Upper lobe of left lung (tissue), 6 donors: ENCODE measurements at places on chromosomes 7 and 10.

GRCh38 chr10:11395581-11396310, 215.7 kb downstream of the USP6NL start:
- DNase-seq, result no peak

- DNase-seq, result peak; percentile 95
Observed at GRCh38 chr10:69318867-69319727, 40.8 kb downstream of the HK1 start.

GRCh38 chr10:122199070-122199469, 72.0 kb upstream of the BTBD16 start:
- DNase-seq, result no peak

DNA sequence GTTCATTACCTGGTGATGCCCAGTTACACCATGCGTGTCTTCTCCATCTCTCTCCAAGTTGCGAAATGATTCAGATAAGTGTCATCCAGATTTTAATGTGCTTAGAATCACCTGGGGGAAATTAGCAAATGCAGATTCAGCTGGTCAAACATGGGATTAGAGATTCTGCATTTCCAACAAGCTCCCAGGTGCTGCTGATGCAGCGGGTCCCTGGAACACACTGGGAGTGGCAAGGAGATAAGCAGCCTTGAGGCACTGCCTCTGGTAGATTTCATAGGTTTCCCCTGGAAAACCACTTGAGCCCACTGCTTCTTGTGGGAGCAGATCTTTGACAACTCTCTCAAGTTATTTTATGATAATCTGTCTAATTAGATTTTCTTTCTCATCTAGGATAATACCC, 196.0 kb upstream of the C7orf33 start:
- DNase-seq, result no peak

DNA sequence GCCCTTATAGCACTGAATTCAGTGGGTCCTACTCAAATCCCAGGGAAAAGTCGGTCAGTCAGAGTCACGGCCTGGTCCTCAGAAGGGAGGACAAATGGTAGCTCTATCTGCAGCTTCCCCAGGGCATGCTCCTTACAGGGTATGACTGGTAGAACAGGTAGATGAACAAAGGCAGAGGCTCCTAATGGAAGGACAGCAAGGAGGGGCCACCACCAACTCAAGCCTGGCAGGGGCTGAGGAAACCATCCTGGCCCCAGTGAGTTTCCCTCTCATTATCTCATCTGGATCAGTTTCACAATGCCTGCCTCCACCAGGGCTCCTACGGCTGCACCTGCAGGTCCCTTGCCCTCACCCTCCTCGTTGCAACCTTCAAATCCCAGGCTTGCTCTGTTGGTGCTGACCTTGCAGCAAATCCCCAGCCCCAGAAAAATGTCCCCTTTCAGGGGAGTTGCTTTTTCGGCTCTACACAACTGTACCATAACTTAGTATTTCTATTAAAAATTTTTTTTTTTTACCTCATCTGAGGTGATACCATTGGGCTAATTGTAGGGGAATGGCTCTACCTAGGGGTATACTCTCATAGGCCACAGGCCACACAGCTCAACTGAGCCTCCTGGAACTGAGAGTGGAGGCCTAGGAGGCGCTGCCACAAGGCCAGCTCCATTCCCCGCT, 2.4 kb upstream of the MYO1G start:
- no peak for DNase-seq

DNA sequence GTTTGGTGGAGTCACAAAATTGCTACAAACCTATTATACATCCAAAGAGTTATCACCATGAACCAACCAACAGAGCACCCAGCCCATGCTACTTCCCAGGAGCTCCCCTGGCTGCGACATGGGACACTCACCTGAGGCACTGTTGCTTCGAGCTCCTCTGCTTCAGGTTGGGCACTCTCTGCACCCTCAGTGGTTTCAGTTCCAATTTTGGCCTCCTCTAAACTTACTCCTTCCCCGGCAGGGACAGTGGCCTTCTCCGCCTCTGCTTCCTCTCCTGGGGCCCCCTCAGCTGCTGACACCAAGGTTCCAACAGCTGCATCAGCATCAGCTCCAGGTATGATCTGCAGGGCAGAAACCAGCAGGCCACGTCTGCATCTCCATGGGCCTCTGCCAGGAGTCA, 120.4 kb upstream of the TARP start:
- no peak for DNase-seq

GRCh38 chr7:121436136-121436535, 40.0 kb upstream of the FAM3C start:
- DNase-seq, result no peak

DNA sequence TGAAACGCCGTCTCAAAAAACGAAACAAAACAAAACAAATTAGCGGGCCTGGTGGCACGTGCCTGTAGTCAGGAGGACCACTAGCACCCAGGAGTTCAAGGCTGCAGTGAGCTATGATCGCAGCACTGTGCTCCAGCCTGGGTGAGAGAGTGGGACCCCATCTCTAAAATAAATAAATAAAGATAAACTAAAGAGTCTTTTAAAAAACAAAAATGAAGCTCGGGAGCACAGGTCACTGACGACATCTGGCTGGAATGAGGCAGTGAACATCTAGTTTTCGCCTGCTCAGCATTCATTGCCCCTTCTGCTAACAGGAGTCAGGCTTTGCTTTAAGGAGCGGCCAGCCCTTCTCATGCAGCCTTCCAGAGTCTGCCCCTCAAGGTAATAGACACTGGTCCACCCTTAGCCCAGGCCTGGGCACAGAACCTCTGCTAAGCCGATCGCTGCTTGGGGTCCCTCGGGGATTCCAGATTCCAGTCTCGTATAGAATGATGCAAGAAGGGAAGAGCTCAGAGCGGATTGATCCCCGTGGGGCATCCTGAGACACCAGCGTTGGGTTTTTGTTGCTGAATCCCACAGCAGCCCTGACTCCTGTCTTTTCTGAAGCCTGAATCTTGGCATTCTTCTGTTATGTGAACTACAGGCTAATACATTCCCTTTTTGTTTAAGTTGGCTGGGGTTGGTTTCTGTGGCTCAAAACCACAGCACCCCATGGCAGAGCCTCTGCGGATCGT, 14.2 kb upstream of the FOXK1 start:
- DNase-seq, result no peak

GRCh38 chr10:43904301-43904700, 255.6 kb upstream of the ZNF32 start:
- peak; percentile 30 for DNase-seq

DNA sequence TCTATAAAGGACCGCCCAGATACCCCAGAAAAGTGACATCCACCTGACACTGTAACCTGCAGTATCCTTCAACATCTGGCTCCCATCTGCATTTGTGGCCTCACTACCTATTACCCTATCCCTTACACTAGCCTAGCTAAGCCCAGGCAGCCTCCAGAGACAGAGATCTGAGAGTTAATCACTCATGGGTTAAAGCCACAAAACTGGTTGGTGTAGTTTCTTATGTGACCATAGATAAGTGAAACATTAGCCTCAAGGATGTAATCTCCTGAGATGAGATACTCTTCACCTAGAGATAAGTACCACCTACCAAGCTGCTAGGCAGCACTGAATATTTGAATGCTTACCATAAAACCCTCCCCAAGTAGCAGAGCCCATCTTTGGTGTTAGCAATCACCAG, 35.4 kb downstream of the CTTNBP2 start:
- no peak for DNase-seq

DNA sequence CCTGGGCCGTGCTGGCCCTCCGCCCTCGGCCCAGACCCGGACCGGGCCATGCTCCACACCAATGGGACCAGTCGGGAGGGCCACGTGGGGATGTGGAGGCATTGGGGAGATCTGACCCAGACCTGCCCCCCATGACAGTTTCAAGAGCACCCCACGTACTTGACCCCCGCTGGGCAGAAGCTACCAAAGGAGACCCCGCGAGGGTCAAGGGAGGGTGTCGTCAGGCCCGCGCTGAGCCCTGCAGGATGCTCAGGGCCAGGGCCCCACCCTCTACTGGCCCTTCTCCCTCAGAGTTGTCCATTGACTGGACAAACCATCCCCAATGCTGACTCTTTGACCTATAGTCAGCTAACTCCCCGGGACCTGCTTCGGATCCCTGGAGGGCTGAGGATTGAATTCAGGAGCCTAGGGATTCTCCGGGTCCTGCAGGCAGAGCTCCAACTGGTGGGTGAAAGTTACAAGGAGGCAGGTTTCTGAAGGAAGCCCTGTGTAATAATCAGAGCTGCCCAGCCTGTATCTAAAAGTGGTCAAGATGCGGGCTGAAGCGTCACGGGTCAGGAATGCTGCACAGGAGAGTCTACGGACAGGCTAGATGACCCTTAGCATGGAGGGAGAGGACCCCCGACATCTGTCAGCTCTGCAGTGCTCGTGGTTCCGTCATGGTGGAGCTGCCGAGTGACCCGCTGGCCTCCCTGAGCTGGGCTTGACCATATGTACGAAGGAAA, 498 bp upstream of the CALHM2 start:
- no peak for DNase-seq

DNA sequence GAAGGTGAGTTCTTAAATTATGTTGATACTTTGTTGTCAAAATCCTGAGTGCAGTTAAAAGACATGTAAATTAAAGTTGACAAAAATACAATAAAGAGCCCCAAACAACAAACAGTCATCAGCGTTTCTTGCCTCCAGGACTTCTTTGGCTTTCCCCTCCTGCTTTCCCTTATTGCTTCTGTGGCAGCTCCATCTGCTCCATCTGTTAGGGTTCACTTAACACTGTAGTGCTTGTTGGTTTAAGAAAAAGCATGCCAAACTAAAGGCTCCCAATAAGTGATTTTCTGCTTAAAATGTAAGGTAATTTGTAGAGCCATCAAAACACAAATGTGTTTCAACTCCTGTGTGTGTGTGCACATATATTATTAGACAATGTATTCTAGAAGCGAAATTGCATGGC, 254.3 kb upstream of the GNAI1 start:
- no peak for DNase-seq

DNA sequence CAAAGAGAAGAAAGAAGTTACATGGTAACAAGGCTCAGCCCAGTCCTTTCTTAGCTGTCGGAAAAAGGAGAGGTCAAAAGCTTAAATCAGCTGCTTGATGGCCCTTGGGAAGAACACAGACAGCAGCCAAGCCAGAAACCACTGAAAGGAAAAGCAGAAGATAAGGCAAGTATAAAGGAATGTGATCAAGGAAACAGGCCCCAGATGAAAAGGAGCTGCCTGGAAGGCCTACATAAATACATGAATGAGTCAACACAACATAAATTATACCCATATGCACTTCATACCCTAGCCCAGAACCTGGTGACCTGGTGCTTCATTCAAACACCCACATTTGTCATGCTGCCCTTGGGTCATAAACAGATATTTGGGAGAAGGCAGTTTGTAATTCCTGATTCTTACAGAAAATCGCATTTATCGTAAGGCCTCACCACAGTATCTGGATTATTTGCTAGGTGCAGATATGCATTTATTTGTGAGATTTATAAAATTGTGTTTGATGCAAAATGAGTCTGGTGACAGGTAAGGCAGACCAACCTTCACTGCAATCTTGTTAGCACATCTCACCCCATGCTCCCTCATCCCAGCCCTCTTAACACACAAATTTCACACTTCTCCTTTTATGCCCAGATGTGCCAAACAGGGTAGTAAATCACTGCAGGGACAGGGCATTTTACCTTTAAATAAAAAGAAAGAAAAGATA, 94.9 kb upstream of the KCNIP2 start:
- DNase-seq, result no peak

GRCh38 chr10:11700539-11700938, 41.6 kb upstream of the ECHDC3 start:
- DNase-seq, result no peak

GRCh38 chr10:102677331-102678067, 33.2 kb downstream of the TRIM8 start:
- no peak for DNase-seq

DNA sequence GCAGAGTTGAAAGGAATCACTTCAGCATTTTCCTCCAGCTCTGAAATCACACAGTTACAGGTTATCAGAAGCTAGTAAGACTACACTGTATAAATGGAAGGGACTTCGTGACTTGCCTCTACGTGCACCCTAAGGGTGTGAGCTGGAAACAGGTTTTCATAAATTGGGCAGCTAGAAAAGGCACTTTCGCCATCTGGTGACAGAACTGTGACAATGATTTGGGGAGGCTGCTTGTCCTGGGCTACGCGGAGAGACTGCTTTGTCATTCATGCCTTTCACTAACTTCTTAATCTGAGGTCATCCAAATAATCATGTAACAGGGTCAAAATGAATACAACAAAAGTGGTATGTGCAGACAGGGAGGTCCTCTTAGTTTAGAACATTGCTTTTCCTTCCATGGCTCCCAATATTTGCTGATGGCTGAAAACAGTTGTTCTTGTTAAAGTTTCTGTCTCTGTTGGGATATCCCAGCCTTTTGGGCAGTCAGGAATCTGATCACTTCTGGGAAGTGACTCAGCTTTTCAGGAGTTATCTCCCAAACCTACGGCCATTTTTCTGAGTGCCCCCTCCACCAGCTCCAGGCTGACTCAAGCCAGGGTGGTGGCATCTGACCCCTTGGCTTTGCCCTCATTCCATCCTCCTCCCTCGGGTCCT, 17.8 kb downstream of the VWC2 start:
- DNase-seq, result no peak

GRCh38 chr7:134454277-134454676, 4.6 kb downstream of the AKR1B1 start:
- DNase-seq, result no peak

DNA sequence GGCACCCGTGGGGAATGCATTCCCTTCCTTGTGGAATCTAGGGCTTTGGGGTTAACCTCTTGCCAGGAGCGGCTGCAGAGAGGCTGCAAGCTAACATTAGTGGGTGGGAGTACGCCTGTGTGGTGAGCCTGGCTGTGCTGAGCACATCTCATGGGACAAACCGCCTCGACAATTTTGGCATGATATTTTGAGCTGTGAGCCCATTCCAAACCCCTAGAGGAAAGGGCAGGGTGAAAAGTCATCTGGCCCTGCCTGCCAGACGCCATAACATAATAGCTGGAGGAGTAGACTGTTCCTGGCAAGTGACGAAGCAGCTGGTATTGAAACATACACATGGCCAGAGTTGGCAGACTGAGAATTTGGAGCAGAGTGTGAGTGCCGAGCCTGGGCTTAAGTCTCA, 110.0 kb downstream of the TACC2 start:
- DNase-seq, result no peak

DNA sequence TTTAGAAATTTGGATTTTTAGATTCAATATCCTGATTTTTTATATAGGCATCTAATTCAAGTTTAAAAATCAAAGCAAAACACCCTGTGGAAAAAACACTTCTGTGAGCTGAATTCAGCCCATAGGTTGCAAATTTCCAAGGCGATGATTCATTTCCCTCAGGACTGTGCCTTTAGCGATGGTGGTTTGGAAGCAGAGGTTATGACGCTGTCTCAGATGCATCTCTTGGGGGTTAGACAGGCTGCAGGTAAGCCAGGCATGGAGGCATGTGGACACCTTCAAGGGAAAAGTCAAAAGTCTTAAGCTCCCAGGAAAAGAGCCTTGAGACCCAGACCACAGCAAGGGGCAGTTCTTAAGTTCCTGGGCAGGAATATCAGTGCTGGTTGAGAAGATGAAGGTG, 9.5 kb upstream of the FRA10AC1 start:
- DNase-seq, result no peak
